NCI-H446 (cell line): ENCODE measurements at places on chromosomes 12 and 14.

DNA sequence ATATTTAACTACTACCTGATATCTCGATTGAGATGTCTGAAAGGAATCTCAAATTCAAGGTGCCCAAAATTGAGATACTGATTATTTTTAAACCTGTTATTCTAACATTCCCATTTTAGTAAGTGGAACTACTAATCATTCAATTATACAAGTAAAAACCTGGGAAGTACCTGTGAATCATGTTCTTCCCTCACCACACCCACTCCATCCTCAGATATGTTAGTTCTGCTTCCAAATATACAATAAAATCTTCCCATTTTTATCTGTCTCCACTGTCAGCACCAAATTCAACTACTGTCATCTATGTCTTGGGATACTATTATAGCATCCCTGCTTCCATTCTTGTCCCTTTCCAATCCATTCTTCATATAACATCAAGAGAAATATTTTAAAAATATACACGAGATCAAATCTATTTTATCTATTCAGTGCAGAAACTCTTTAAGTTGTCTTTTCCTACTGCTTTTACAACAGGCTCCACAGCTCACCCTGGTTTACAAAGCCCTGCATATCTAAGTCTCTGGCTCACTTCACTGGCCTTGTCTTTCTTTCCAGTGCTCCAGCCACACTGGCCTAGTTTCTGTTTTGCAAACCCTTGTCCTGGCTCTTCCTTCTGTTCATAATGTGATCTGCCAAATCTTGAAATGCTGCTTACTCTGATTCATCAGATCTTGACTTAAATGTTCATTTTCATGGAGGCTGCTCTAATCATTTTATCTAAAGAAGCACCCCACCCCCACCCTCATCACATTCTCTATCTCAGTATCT, 122.3 kb downstream of the PTPRR start:
- no peak for DNase-seq

- DNase-seq, result no peak
Measured at GRCh38 chr14:85002846-85003245, 527.1 kb upstream of the FLRT2 start.

DNA sequence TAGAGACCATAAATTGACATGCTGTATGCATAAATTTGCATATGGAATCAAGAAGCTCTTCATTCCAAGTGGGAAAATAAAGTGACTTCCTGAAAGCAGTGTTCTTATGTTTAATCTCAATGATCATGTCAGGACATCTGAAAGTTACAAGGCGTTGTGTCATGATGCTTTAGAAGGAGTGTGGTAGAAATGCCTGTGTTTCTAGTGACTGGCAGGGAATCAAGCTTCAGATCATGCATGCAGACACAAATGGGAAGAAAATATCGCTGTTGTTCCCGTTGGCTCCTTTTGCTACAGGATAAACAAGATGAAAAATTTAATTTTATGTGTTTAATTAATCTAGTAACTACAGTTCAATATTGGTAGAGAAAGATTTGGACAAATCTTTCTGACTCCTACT, 298.1 kb upstream of the SYT1 start:
- peak; percentile 12 for DNase-seq

GRCh38 chr12:79933532-79934264, 1.2 kb downstream of the PPP1R12A start:
- no peak for DNase-seq

DNA sequence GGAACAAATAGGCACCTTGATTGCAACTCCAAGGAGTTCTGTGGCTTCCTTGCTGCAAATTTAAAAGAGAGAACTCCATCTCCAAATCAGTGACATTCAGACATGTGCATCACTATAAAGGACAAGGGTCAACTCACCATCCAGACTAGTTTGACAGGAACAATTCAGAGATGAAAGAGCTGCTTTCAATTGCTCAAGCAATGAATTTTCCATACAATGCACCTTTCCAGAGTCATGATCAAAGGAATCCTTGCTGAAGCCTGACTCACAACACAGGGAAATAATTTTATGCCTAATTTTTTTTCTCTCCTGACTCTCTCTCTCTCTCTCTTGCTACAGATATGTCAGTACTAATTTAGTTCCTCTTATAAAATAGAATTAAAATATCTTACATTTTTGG, 380.5 kb upstream of the GARIN6 start:
- no peak for DNase-seq

- DNase-seq, result no peak
Measured at GRCh38 chr12:77115471-77115870, 50.1 kb upstream of the E2F7 start.

GRCh38 chr14:105051182-105052109, 13.8 kb downstream of the GPR132 start:
- no peak for DNase-seq

- peak; percentile 24 for DNase-seq
Measured at GRCh38 chr12:102095677-102096263, 24.1 kb downstream of the NUP37 start.

DNA sequence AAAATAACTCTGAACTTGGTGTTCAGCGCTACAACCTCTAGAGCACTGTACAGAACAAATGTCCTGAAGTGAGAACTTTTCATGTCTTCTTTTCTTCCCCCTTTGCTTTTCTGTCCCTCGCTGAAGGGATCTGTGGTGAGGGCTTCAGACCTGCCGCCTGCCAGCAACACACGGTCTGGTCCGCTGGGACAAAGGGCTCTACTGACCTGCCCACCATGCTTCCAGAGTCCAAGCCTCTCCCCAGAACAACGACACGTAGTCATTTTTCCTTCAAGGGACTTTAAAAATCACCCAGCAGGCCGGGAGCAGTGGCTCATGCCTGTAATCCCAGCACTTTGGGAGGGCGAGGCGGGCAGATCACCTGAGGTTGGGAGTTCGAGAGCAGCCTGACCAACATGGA, 140.4 kb downstream of the EFCAB11 start:
- DNase-seq, result no peak

DNA sequence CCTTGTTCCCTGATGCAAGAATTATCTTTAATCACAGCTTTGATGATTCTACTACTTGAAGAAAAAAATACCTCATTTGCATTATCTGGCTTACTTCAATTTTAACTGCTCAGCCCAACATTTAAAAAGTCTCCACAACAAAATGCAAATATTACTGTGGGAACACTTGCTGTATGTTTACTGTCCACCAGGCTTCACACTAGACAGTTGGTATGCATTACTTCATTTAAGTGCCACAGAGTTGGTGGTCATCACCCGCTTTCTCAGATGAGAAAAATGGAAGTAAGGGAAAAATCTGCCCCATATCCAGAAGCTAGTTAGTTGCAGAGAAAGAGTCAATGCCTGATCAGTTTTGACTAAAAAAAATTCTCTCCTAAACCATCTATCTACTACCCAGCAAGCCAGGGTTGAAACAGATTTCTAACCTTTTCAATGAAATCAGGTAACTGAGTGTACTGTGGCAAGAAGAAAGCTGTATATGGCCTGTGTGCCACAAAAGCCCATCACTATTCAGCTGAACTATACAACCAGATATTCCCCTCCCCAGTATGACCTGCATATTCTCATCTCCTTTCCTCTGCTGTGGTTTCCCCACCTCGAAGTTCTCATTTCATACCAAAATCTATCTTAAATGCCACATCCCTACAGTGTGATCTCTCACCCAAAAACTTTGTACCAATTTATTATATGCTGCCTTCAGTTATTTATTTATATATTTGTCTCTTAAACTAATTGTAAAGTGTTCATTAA, 90.3 kb downstream of the ATP2B1 start:
- DNase-seq, result no peak

DNA sequence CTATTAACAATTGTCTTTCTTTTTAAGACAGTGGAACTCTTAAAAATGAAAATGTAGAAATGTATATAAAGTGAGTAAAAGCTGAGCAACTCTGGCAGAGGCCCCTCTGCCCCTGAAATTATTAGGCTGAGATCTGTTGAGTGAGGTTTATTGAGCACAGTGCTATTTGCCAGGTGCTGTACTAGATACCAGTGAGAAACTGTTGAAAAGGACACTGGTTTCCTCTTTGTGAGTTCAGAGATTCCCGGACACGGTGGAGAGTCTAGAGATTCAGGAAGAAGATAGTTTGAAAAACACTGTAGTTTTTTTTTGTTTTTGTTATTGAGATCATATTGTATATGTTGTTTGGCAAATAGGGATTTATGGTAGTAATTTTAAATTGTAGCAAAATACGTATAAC, 11.2 kb downstream of the ACVR1B start:
- DNase-seq, result no peak

DNA sequence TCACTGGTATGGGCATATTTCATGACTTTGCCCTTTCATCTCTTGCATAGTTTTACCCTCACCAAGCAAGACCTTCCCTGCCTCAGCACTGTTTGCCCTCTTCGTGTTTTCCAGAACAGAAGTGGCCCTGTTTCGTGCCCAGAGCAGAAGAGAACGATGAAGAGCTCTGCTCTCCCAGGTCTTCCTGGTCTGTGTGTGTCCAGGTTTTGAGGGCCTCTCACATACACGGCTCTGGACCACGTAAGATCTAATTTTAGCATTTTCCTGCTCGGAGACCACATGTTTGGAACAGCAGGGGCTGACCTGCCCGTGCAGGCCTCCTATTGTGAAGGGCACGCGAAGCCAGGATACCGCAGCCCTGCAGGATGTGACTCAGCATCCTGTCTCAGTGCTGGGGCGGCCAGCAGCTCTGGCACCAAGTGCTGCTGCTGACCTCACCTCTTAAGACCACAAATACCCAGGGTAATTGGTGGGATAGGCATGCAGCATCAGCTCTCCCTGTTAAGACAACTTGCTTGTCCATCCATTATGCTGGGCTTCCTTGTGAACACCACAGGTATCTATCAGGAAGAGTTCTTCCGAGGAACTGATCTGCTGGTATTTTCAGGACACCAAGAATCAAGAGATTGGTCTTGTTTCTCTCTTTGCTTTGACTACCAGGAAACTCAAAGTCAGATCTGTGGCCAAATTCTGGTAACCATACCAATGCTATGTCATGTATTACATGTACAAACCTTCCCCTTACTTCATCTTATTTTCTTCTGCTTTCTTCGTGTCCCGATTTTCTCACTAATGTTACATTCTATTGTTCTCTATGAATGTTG, 19.0 kb downstream of the SSH1 start:
- peak; percentile 61 for DNase-seq

- DNase-seq, result peak; percentile 88
Measured at GRCh38 chr14:66503532-66503931, 4.4 kb upstream of the GPHN start.

- DNase-seq, result peak; percentile 93
Measured at GRCh38 chr12:52191841-52192791, at the start of gene KRT80. Gene KRT80, minus strand, starts transcription at chr12:52192014. Its CDS starts 112 bp downstream, at chr12:52191902.

GRCh38 chr12:97630875-97631274, 168.3 kb downstream of the RMST start:
- no peak for DNase-seq

GRCh38 chr12:66320996-66321395, 18.7 kb downstream of the HELB start:
- DNase-seq, result no peak

DNA sequence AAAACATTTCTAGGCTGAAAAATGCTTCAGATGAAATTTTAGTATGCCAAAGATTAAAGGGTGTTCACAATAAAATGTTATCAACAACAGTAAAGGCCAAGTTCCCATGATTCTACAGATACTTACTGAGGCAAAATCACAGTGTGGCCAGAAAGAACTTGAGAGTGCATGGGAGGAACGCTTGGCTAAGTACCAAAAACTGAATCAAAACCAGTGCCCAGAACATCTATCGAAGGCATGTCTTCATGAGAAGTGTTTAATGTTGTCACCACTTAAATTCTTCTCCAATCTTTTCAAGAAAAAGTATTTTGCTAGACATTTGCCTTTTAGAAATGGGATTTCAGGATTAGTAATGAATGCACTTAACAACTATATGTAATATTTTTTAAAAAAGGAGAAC, 41.5 kb downstream of the KIF21A start:
- no peak for DNase-seq

DNA sequence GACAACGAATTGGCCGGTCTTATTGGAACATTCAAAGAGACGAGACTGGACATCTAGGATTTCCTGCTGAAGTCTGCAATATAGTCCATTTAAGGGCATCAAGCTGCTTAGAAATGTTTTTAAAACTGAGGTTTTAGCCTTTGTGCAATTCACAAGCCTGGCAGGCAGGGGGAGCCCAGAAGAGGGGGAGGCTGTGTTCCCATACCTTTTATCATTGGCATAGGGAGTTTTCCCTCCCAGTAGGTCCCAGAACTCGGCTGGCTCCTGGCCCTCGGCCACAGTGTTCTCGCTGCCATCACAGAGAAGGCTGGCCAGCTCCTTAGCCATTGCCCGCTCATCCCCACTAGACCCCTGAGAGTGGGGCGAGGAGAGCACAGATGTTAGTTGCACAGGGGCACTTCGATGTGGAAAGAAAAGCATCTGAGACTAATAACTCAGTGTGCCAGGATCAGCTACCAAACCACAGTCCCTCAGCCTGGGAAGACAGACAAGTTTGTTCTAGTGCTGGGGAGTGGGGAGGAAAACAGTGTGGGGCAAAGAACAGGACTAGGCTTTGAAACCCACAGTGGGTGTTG, 15.1 kb downstream of the AVIL start:
- peak; percentile 63 for DNase-seq

DNA sequence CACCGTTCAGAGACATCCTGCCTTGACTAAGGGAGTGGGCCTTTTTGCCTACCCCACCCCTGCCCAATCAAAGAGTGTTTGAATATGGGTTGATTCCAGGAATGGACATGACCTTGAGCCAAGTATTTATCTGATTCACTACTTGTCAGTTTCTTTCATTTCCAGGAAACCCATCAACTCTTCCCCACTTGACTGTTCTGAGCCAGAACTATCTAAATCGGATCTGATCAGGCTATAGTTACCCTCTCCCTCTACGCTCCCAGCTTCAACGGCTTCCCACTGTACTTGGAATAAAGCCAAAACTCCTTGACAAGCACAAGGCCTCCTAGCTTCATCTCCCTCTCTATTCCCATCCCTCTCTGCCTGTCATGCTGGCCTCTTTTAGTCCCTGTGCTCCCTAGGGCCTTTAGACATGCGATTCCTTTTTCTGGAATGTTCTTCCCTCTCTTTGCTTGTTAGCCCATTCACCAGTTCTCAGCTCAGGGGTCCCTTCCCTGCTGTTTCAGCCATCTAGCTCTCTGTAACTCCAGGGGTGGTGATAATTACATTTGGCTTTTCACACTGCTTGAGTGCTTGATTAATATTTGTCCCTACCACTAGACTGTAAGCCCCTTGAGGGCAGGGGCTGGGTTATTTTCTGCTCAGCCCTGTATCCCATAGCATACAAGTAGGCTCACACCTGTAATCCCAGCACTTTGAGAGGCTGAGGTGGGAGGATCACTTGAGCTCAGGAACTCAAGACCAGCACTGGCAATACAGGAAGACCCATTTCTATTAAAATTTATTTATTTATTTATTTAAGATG, 5.5 kb upstream of the ITPK1 start:
- DNase-seq, result peak; percentile 21
